ENCODE measurements at places on chromosomes 6 and 20.
A peak's percentile ranks its signal among the peaks of the same experiment; 100 is the strongest.

DNA sequence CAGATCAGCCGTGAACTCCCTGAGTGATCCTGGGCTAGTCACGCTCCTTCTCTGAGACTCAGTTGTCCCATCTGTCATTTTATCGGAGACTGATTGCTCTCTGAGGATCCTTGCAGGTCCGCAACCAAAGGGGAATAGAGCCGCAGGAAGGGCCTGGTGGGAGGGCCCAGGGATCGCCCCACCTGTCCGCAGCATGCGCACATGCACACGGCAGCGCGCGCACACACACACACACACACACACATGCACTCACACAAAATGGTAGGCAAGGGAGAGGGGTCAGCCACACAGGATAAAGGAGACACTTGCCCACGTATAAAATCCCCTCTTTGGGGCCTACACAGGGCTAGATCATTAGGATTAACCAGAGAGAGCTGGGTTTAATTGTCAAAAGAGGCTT, 95.6 kb upstream of the FOXP4 start:
- DNase-seq, result no peak

GRCh38 chr6:42007286-42008137, 42.8 kb upstream of the TAF8 start:
- no peak for DNase-seq

GRCh38 chr6:140462453-140463311, 1088.2 kb upstream of the CITED2 start:
- peak; percentile 88 for DNase-seq

- no peak for DNase-seq
Observed at GRCh38 chr20:55135923-55136322, 660.5 kb downstream of the DOK5 start.

All from HCEC 1CT (cell line).